Eye (tissue), 1 donor: ENCODE measurements at places on chromosomes 12 and 14.

DNA sequence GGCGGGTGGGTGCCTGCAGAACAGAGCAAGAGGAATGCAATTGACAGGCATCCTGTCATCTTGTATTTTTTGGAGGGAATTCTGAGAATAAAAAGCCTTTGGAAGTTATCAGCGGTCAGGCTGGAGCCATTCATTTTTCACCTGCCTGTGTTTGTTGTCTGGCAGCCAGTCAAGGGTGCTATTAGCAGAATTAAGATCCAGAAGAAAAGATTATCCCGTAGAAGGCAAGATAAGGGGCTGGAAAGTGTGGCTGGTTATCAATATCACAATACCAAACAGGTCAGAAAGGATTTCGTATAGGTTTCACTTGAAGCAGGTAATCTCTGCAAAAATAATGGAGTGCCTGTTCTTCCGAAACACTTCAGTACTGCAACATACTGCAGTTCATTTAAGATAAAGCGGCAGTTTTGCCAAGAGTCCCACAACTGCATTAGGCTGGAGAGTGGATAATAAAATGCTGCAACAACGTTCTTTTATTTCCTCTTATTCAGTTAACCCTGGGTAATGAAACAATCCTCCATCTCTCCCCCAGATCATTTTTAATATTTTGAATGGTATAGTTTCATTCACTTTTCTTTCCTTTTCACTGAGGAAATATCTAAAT is 171.2 kb upstream of the CDKN3 start:
- no peak for DNase-seq

GRCh38 chr14:103483600-103483999 is 39.0 kb downstream of the CKB start:
- no peak for DNase-seq

- no peak for DNase-seq
These were observed 1.1 kb downstream of the RPS26 start for GRCh38 chr12:56042843-56043242.

DNA sequence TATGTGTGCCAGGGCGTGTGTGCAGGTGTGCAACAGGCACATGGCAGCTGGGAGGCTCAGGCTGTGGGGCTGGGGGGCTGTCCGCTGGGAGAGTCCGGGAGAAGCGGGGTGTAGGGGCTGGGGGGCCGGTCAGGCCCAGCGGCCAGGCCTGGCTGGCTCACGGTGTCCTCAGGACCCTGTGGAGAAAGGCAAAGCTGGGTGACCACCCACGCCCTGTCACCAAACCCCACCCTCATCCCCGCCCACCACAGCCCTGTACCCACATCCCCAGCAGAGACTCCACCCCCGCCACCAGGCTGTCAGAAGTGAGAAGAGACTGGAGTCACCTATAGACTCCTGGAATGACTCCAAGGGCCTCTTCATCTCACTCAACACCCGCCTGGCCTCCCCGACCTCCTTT is 85.3 kb downstream of the SCARB1 start:
- DNase-seq, result no peak

DNA sequence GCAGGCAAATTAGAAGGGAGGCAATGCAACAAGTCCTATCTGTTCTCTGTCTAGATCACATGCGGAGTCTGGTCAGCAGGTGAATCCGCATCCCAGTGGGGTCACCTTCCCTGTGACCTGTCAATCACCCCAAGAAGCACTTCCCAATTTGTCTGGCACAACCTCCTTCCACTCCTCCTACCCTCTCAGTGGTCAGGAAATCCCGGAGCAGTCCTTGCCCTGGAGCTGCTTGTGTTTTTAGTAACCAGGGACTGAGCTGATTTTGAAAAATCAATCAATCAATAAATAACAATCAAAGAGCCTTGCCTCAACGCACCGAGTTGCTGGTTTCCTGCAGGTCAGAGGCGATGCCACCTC is 572 bp upstream of the ACSS3 start:
- DNase-seq, result no peak

DNA sequence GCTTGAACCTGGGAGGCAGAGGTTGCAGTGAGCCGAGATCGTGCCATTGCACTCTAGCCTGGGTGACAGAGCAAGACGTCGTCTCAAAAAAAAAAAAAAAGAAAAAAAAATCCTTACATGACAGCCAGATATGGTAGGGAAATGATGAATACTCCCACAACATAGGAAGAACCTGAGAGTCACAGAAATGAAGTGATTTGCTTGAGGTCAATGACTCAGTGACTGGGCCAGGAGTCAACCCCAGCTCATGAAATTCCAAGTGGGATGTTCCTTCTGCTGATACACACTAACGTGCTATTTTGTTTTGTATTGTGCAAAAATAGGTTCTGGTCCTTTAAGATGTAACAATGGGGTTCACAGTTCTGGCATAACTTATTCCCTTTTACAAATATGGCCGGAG is 9.0 kb downstream of the RHOF start:
- no peak for DNase-seq

- DNase-seq, result no peak
These were observed 42.2 kb upstream of the FBXO33 start for GRCh38 chr14:39474416-39474911.

- DNase-seq, result no peak
These were observed 169.1 kb downstream of the TSPAN9 start for GRCh38 chr12:3246253-3246652.

GRCh38 chr14:95526483-95527386 is 8.1 kb upstream of the GLRX5 start:
- no peak for DNase-seq

DNA sequence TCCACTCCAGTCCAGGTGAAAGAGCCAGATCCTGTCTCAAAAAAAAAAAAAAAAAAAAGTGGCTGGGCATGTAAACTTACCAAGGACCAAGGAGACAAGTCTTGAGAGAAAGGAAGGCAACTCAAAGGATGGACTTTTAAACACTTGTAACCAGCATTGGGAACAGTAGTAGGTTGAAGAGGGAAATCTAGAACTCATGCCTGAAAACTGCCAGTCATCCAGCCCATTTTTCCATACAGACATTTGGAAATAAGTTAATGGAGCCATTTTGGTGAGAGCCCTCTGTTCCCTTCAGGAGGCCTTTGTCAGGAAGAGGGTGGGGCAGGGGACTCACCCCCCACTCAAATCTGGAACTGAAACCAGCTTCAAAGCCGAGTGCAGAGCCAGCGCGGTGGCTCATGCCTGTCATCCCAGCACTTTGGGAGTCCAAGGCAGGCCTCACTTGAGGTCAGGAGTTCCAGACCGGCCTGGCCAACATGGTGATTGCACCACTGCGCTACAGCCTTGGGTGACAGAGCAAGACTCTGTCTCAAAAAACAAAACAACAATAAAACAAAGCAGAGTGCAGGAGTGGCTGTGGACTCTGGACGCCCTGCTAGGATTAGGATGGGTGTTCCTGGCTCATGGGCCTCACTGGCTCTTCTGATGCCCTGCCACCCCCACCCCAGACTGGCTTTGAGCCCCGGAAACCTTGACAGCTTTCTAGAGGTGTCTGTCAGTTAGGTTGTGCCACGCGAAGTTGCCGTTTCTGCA is 1.6 kb upstream of the MLXIP start:
- no peak for DNase-seq

DNA sequence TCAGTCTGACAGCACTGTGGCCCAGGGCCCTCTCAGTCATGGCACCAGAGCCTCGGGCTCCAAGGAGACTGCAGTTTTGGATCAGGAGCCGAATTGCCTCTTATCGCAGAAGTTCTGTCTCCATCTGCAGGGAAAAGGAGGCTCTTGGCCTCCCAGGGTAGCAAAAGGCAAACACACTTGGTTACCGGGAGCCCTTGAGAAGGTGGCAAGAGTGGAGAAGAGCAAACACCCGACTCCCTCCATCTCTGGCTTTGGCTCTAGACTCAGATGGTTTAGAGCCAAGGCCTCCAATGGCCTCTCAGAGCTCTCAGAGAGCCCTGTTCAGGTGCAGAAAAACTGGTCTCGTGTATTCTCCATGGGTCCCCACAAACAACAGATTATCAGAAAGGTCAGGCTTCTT is 44.6 kb downstream of the NINJ2 start:
- no peak for DNase-seq

DNA sequence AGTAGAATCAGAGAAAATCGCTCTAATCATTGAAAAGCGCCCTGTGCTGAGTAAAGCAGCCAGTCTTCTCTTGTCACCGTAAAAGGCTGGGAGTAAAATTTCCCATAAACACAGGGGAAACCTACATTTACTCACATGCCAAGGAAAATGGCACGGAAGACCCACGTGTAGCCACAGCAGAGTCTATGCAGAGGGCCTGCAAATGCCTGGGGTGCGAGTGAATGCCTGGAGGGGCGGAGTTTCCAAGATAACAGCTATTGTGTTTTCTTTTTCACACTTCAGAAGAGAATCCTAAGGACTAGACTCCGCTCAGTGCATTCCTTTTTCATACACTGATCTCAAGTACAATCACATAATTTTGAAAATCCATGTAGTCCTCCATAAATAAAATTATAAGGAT is 159.9 kb upstream of the FOXN3 start:
- DNase-seq, result no peak

- peak; percentile 63 for DNase-seq
These were observed 178.4 kb downstream of the KCNA5 start for GRCh38 chr12:5222011-5222461.

DNA sequence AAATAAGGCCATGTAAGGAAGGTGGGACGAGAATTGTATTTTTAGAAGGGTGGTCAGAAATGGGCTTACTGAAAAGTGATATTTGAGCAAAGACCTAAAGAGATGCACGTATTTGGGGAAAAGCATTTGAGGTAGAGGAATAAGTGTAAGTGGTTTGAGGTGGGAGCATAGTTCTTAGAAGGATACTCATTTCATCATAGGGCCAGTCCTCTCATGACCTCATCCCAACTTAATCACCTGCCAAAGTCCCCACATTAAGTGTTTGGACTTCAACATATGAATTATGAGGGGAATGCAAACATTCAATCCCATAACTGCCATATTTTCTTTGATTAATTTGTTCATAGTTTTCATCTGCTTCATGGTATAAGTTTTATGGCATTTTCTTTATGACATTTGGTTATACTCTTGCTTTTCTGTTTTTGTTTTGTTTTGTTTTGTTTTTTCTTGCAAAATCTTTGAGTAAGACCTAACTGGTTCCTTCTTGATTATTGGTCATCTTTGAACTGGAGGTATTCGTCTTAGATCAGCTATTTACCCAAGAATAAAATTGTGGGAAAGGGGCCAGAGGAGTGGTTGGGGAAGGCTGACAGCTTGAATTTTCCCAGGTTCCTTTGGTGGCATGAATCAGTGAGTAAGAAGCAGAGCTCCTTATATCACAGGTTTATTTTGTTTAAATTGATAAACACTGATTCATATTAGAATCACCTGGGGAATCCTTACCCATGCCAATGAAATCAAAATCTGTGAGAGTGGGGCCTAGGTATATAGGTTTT is 24.2 kb downstream of the GNPNAT1 start:
- no peak for DNase-seq
